ENCODE measurements at places on chromosomes 5 and 9.
A peak's percentile ranks its signal among the peaks of the same experiment; 100 is the strongest.

DNA sequence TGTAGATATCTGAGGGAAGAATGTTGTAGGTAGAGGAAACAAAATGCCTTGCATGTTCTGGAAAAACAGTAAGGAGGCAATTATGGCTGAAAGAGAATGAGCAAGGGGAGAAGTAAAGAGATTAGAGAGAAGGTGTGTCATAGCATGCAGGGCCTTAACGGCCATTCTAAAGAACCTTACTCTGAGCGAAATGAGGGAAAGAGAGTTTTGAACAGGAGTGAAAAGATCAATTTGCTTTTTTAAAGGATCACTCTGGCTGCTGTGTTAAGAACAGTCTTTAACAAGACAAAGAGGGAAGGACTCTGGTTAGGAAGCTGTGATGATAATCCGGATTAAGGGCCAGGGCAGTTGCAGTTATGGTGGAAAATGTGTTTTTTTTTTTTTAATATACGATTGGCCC, 22.6 kb downstream of the PTBP3 start:
- DNase-seq, result no peak

DNA sequence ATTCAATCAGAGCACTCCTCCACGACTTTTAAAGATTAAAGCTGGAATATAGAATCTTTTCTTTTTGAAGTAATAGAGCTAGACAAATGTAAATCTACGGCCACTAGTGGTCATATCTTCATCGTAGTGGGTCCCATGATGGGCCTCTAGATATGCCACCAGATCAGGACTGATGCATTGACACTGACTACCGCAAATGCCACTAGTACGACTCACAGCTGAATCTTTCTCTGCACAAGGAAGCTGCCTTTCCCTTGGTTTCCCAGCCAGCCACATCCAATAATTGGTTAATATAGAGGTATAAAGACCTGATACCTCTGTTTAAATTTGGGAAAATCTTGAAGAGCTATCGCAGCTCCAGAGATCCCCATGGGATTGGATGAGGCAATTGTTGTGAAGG, 37.8 kb upstream of the ADRB2 start:
- no peak for DNase-seq

DNA sequence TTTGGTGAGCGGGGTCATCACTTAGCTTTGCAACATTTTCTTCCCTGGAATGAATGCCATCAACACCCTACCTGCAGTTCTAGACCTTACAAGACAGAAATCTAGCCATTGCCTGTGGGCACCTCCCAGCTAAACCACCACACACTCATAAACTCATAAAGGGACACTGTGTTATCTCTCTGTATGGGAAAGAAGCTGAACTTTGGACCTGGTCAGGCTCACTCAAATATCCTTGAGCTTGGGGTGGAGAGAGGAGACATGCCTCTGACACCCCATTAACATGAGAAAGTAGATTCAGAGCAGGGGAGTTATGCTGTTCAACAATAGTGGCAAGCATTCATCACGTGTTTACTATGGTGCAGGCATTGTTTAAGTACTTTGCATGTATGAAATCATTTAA, 205.6 kb downstream of the ZNF462 start:
- DNase-seq, result no peak

- DNase-seq, result no peak
These were observed 349.8 kb upstream of the DAB2 start for GRCh38 chr5:39774605-39775004.

GRCh38 chr9:114737118-114737517, 55.1 kb upstream of the TEX48 start:
- DNase-seq, result no peak

GRCh38 chr5:76401801-76402250, 1.3 kb upstream of the IQGAP2 start:
- DNase-seq, result peak; percentile 14

GRCh38 chr5:27450607-27451006, 412.2 kb upstream of the CDH9 start:
- DNase-seq, result no peak

GRCh38 chr5:102651466-102651865, 103.6 kb upstream of the PAM start:
- DNase-seq, result no peak

DNA sequence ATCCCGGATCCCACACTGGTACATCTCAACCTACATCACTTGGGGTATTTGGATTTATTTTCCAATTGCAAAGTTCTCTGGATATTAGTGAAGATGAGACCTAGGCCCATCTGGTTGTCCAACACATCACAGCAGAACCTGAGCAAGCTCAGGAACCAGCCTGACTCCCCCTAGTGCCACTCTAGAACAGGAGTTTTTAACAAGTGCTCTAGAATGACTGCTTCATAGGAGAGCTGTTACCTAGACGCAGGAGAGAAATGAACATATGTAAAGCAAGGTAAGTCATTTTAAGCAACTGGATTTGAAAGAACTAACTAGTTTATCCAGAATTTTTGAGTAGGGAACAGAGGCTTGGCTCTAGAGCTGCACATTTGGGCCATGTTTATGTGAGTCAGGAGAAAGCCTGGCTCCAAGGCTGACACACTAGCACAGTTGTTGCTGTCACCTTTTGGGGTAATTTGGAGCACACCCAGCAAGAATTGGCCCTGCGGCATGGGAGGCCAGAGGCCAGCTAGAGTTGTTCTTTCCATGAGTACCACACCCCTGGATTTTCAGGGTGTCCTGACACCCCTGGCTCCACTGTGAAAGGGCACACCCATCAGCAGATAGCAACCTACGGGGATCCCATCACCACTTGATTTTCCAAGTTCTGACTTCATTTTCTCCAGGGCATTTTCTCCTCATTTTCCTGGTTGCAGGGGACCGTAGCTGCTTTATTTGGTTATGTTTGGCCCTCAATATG, 110.9 kb upstream of the LPAR1 start:
- DNase-seq, result no peak

- no peak for DNase-seq
These were observed 91.2 kb upstream of the CHD1 start for GRCh38 chr5:99019812-99020697.

- no peak for DNase-seq
These were observed 241.9 kb downstream of the SAXO1 start for GRCh38 chr9:18791074-18791473.

GRCh38 chr5:43078956-43079355, 38.8 kb upstream of the ANXA2R start:
- DNase-seq, result no peak

DNA sequence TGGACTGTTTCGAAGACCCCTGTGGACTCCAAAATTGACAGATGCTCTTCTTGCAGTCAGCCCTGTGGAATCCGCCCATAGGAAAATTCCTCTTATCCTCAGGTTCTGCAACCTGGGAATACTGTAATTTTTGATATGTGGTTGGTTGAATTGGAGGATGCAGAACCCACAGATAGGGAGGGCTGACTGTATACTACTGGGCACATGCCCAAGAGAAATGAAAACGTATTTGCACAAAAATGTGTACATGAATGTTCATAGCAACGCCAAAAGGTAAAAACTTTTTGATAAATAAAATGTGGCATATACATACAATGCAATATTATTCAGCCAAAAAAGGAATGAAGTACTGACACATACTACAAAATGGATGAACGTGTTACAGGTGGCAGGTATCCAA, 1.9 kb upstream of the SNAPC3 start:
- no peak for DNase-seq

DNA sequence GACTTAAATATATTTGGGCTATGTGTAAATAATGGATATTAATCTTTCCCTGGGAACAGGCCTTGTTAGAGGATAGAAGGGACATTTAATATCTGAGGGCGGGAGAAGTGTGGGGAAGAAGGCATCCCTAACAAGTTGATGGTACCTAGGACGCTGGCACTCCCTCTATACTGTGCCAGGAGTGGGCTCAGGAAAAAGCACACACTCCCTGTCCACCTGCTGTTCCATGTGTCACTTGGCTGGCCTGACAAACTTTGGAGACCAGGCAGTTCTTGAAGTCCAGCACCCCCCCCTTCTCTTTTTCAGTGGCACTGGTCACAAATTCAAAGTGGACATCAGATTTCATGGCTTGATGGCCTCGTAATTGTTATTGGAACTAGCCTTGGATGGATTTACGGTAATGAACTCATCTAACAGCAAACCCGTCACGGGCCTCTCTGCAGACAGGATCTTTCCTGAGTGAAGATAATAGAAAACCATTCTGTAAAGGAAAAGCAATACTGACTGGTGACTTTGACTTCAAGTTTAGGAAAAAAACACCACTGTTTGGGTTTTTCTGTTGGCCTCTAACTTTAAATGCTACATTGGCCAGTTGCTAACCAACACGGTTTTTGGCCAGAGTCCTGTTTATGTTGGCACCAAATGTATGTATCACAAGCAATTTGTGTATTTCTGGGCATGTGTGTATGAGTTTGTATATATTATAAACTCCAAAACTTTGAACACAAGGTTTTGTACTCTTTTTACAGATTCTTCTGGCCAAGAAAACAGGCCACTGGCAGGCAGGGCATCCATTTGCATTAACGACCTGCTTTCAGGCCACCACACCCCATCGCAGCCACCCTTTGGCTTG, 552.6 kb downstream of the CCDC171 start:
- DNase-seq, result no peak

DNA sequence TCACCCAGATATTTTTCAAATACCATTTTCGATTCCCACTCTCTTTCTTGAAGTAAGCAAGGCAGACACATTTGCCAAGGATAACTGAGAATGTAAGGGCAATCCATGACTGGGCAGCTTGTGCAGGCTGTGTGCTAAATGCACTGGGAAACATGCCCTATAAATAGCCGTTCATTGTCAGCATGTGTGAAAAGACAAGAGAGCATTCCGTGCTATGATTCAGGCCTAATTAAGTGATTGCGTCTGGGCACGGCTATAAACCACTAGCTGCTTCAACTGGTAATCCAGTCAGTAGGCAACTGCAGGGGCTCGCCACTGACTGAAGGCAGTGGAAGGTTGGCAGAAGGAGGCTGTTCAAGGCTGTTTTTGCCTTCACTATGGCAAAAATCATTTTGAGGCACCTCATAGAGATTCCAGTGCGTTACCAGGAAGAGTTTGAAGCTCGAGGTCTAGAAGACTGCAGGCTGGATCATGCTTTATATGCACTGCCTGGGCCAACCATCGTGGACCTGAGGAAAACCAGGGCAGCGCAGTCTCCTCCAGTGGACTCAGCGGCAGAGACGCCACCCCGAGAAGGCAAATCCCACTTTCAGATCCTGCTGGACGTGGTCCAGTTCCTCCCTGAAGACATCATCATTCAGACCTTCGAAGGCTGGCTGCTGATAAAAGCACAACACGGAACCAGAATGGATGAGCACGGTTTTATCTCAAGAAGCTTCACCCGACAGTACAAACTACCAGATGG, at the start of gene HSPB3:
Gene HSPB3 (plus strand): TSS at position 287 of the 745 bp plus-strand sequence. CDS start 91 bp downstream, at position 378.
- no peak for DNase-seq

GRCh38 chr9:6793203-6793602, 35.4 kb downstream of the KDM4C start:
- no peak for DNase-seq

GRCh38 chr9:68644831-68645230, 60.2 kb upstream of the PIP5K1B start:
- DNase-seq, result no peak

DNA sequence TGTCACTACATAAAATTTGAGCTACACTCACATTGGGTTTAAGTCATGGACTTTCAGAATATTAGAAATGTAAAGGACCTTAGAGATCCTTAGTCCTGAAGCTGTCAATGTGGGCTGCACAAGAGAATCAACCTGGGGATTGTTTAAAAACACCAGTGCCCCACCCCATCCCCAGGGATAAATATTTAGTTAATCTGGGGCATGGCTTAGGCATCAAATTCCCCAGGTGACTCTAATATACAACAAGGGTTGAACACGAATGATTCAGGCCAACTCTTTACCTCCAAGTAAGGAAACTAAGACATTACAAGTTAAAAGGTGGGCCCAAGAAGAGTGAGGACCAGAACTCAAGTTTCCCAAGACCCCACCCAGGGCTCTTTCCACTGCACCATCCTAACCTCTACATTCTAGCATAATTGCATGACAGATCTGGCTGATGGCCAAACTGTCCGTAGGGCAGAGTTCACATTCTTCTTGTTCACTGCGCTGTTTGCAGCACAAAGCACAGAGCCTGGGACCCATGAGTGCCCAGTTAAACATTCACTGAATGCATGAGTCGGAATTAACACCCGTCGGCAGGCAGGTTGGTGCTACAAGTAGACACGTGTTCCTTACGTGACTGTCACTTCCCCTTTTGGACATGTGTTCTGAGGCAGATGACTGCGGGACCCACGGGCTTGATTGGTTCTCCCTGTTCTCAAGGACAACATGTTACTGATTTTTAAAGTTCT, 25.2 kb downstream of the CYFIP2 start:
- DNase-seq, result no peak

DNA sequence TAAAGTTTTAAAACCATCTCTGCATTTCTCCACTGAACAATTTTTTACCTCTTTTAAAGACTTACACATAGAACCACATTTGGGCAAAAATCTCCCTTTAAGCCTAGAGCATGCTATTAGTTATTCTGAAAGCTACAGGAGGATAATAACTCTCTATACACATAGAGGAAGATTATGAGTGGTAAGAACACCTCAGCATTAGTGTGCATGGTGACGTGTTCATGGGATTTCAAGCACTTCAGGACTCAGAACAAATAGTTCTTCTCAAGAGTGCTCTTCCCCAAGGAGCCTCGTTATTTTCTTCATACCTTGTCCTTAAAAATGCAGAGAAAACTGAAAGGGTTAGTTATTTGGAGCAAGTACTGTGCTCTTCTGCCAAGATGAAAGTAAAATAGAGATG, 256.9 kb upstream of the TUSC1 start:
- DNase-seq, result no peak

GRCh38 chr5:159094745-159095144, 5.0 kb downstream of the EBF1 start:
- DNase-seq, result no peak

- no peak for DNase-seq
These were observed 38.6 kb downstream of the GTF3C4 start for GRCh38 chr9:132708769-132709430.

GRCh38 chr5:19519448-19519847, 468.6 kb downstream of the CDH18 start:
- DNase-seq, result no peak

DNA sequence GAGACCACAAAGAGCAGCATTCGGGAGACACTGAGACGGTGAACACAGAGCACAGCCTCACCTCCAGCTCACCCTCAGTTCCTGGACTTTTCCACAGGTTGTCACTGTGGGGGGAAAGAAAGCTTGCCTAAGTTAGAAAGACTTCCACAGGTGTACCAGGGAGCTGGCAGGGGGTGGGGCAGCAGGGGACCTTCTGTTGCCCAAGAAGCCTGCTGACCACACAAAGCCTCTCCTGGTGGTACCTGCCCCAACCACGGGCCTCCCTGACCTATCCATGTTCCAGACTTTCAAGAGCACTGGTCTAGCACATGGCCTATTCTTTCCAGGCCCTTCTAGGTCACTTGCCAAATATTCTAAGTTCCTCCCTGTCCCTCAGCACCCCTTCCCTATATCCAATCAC, 550.8 kb downstream of the BNC2 start:
- DNase-seq, result no peak

- no peak for DNase-seq
These were observed 90.7 kb downstream of the MEF2C start for GRCh38 chr5:88792144-88792840.

Data from activated effector memory CD4-positive, alpha-beta T cell treated with Interleukin-2 at 50 U/mL for 16 hours (primary cell).